ENCODE measurements at places on chromosomes 4 and X. TPM values are rescaled to one million over a fixed set of nuclear protein-coding genes. Genes with fewer than 3 reads are reported as not detected.

DMRTC1B gene
- total RNA-seq, result not detected

SYN1 gene
- total RNA-seq, result 0.34 TPM

ALAS2 gene
- not detected for total RNA-seq

SRPK3 gene
- 0.49 TPM for total RNA-seq

LRRC66 gene
- total RNA-seq, result 0.64 TPM

MBNL3 gene
- total RNA-seq, result 41.3 TPM

F11 gene
- total RNA-seq, result not detected

TLR1 gene
- total RNA-seq, result 9.3 TPM

LEF1 gene
- total RNA-seq, result 7.2 TPM

DKK2 gene
- total RNA-seq, result 1.4 TPM

STK32B gene
- 2.2 TPM for total RNA-seq

HSPA4L gene
- 17.8 TPM for total RNA-seq

GLRB gene
- 4.3 TPM for total RNA-seq

WDR17 gene
- total RNA-seq, result 0.40 TPM

CBR4 gene
- total RNA-seq, result 22.6 TPM

SPANXA2 gene
- total RNA-seq, result not detected

PHKA2 gene
- total RNA-seq, result 23.1 TPM

GPR143 gene
- total RNA-seq, result 3.6 TPM

NXF3 gene
- 4.8 TPM for total RNA-seq

TKTL2 gene
- not detected for total RNA-seq

CNKSR2 gene
- total RNA-seq, result 1.6 TPM

UGT2B10 gene
- not detected for total RNA-seq

C4orf50 gene
- not detected for total RNA-seq

ASB5 gene
- not detected for total RNA-seq

LONRF3 gene
- 4.1 TPM for total RNA-seq

CT45A10 gene
- total RNA-seq, result not detected

LAMTOR3 gene
- total RNA-seq, result 49.5 TPM

ASB12 gene
- total RNA-seq, result not detected

PNPLA4 gene
- 12.3 TPM for total RNA-seq
